ENCODE measurements at places on chromosomes 11 and 22. TPM values are rescaled to one million over a fixed set of nuclear protein-coding genes. Genes with fewer than 3 reads are reported as not detected.

MMP1 gene
- 0.22 TPM for total RNA-seq

TTC36 gene
- 77.7 TPM for total RNA-seq

EFCAB6 gene
- total RNA-seq, result 0.97 TPM

PLEKHB1 gene
- total RNA-seq, result 1.8 TPM

OR2AG2 gene
- total RNA-seq, result 0.07 TPM

APOA5 gene
- 756 TPM for total RNA-seq

OR4A16 gene
- not detected for total RNA-seq
